Fibroblast of skin of abdomen (primary cell): ENCODE measurements at places on chromosomes 2 and 18.

DNA sequence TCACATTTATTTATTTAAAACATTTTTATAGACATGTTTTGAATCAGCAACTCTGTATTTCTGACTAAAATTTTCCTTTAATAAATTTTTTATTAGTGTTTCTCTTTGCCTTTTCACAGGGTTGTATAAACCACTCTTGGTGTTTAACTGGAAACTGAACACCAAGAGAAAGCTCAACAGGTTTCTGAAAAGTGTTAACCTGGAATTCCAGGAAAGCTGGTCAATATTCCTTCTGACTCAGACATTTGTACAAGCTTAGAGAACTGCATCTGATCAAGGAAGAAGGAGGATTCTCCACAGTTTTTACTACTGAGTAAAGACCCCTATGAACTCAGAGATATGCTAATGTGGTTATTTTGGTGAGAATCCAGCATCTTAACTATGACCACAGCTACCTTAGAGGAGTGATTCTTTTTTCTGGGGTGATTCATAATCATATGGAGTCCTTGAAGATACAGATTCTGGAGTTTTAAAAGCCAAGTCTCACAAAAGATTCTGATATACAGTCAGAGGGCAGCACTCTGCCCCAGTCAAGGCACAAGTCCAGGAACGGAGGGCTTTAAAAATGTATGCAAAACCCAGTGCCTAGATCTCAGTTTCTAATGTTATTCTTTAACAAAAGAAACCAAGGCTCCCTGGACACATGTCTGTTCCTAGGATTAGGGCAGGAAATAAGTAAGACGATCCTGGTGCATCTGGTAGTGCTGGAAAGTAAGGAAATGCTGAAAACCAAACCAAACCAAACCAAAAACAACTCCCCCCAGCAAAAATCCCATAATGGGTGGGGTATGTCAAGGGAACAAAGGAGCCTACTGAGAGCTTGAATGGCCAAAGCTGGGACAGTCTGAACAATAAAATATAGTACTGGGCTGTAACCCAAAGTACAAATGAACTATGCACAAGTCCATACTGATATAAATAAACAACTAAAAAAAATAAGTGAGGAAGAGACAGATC lies 85.1 kb upstream of the FZD5 start:
- DNase-seq = peak; percentile 85

- DNase-seq = no peak
These were observed 49.7 kb downstream of the CDH2 start for GRCh38 chr18:28127228-28127627.

DNA sequence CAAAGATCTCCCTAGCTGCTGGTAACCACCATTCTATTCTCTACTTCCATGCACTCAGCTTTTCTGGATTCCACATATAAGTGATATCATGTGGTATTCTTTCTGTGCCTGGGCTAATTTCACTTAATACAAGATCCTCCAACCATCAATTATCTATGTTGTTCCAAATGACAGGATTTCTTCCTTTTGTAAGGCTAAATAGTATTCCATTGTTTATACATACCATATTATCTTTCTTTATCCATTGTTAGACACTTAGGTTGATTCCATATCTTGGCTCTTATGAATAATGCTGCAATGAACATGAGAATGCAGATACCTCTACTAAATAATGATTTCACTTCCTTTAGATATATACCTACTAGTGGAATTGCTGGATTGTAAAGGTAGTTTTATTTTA lies 66.2 kb downstream of the ROCK2 start:
- no peak for DNase-seq

DNA sequence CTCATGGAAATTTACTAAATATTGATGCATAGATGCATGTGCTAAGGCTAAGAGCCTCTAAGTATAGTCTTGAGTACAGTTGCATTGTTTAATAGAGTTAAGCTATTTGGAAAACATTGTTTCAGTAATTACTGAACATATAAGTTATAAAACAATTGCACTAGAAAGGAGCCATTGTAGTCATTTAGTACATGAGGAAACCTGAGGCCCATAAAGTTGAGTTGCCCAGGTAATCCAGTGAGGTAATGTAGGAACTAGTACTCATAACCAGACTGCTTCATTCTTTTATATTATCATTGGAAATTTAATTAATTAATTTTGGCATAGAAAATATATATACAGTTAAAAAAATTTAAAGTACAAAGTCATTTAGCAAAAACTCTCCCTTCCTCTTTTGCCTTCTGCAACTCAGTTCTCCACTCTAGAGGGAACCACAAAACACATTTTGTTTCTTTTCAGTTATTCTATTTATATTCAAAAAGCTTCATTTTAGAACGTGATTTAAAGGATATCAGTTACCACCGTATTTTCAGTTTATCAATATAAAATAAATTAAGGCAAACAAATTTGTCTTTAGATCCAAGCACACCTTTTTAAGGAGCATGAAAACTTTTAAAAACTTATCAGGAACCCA lies 27.8 kb upstream of the TBR1 start:
- DNase-seq = no peak

DNA sequence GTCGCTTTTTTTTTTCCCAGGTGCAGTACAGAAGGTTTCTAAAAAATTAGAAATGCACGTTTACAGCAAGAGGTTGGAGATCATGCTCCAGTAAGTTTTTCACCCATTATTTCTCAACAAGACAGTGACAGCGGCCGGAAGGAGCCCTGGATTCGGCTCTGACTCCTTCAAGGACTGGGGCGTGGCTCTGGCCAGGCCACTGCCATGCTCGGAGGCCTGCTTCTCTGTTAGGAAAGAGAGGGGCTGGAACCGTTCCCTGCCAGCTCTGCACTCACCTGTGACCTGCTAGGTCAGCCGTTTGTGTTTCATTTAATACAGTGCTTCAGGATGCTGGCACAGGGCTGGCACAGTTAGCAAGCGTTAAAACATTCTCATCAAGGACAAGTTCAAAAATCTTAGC lies 6.7 kb upstream of the IAH1 start:
- DNase-seq = no peak

DNA sequence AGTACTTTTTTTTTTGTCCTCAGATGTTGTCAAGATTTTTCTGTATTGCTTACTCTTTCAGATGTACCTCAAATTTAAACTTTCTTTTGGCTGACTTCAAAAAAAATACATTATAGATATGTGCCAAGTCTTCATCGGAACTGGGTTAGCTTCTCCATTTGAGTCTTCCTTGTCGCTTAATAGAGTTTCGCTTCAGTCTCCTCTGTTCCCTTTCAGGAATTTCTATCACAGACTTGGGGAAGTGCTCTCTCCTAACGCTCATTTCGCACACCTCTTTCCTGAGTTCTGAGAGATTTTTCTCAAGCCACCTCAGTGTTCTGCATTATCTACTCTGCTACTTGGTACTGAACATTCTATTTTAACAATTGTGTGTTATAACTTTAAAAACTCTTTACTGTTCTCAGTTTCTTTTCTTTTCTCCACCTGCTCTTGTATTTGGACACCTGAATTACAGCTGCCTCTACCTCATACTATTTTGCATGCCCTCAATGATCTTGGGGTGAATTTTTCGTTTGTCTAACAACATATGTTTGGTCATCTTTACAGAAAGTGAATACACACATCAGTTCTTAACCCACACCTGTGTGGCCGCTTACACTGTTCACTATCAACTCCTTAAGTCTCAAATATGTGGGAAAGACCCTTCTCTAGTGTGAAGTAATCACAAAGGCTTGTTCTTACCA lies 16.5 kb downstream of the PTPN2 start:
- no peak for DNase-seq

DNA sequence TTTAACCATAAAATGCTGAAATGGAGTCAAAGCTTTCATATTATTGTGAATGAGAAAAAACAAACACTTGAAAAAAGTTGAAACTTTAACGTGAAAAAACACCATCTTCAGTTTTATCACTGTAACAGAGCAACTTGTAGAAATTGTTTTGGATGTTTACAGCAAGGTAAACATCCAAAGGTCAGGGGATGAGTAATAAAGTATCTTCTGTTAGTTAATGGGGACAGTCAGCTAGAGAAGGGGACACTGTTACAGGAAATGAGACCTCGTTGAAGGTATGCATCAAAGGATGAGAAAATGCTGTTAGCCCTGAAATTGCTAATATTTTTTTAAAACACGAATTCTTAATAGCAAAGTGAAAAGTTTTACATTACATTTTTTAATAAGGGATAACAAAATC lies 2.9 kb downstream of the RHBDD1 start:
- no peak for DNase-seq

DNA sequence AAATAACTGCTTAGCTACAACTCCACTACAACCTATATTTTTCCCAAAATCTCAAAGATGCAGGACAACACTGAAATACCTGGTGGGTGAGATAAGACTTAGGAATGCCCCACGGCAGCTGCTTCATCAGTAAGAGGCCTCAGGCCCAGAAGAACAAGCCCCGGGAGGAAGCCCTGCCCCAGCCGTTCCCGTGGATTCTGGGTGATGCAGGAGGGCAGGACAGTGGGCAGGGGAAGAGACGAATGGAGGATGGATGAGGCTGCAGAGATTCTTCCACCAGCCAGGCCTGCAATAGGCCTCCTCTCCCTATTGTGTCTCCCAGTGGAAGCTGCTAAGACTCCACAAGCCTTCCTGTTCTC lies 197.9 kb upstream of the HDAC4 start:
- no peak for DNase-seq

GRCh38 chr2:224813578-224813977 lies 97.4 kb upstream of the CCDC195 start:
- DNase-seq = no peak

DNA sequence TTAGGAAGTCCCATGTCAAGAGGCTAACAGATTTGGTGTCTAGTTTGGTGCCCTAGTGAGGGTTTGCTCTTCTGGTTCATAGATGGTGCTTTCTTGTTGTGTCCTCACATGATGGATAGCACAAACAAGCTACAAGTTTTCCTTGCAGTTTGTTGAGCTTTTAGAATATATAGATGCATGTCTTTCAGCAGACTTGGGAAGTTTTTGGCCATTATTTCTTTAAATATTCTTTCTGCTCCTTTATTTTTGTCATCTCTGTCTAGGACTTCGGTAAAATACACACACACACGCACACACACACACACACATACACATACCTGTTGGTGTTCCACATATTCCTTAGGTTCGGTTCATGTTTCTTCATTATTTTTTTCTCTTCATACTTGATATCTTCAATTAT lies 81.5 kb upstream of the TEX51 start:
- DNase-seq = no peak

DNA sequence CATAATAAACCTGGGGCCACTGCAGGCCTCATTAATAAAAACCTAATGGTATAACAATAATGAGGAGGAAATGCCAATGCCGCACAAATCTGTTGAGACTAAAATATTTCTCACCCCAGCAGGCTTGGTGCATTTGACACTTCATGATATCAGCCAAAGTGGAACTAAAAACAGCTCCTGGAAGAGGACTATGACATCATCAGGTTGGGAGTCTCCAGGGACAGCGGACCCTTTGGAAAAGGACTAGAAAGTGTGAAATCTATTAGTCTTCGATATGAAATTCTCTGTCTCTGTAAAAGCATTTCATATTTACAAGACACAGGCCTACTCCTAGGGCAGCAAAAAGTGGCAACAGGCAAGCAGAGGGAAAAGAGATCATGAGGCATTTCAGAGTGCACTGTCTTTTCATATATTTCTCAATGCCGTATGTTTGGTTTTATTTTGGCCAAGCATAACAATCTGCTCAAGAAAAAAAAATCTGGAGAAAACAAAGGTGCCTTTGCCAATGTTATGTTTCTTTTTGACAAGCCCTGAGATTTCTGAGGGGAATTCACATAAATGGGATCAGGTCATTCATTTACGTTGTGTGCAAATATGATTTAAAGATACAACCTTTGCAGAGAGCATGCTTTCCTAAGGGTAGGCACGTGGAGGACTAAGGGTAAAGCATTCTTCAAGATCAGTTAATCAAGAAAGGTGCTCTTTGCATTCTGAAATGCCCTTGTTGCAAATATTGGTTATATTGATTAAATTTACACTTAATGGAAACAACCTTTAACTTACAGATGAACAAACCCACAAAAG lies 580.9 kb upstream of the TMEFF2 start:
- no peak for DNase-seq

GRCh38 chr2:19319064-19319463 lies 39.4 kb downstream of the OSR1 start:
- DNase-seq = no peak

DNA sequence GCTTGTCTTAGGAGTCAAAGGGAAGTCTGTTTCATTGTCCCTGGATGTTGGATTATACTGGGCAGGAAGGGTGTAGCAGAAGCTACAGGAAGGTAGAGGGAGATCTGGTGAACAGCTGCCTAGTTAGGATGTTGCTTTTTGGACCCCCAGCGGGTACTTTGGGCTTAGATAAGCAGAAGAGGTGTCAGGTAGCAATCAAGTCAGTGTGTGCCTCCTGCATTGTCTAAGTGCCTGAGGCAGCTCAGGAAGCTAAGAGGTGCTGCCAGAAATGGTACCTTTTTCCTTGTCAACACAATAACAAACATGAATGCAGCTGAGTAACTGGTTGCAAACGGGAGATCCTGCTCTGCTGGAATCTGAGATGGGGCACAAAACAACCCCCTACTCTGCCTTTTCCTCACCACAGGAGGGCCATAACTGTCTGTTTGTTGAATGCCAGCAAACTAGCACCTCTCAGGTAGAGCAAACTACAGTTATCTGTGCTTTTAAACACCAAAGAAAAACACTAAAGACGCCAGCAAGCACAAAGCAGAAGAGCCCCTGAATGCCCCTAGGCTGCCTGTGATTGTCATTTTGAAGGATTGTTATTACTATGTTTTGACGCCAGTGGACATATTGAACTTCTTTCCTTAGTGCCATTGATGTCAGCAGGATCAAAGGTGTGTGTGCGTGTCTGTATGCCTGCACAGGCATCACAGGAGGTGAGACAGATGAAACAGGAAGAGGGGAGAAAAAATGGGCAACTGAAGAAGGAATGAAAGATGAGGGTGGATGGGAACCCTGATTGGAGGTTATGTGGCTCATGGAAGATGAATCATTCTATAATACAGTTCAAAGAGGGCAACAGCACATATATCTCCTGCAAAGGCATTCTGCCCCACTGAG lies 151.4 kb downstream of the ETAA1 start:
- no peak for DNase-seq

DNA sequence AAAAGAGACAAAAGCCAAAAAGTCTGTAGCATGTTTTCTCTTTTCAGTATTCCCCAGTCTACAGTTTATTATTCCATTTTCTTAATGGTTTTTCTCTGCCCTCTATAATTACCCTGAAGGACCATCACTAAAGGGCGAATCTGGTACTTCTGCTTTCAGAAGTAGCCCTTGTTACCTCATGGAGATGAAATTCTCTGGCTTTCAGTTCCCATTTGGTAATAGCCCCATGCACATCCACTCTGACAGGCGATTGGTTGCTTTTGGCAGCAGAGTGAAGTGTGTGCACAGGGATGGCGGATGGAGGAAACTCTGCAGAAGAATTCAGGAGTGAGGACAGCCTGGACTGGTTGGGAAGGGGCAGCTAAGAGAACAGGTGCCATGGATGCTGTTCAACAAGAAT lies 66.3 kb upstream of the NABP1 start:
- no peak for DNase-seq

GRCh38 chr2:225534697-225535096 lies 135.2 kb downstream of the NYAP2 start:
- no peak for DNase-seq

GRCh38 chr2:170922634-170923494 lies 6.2 kb upstream of the GORASP2 start:
- no peak for DNase-seq

- no peak for DNase-seq
These were observed 34.5 kb downstream of the FARP2 start for GRCh38 chr2:241390301-241391206.

- peak; percentile 22 for DNase-seq
These were observed 68.6 kb upstream of the SPOPL start for GRCh38 chr2:138432971-138433370.

- DNase-seq = no peak
These were observed 661.9 kb upstream of the ID2 start for GRCh38 chr2:8019934-8020333.

GRCh38 chr18:63773551-63773950 lies 1.7 kb upstream of the SERPINB7 start:
- DNase-seq = peak; percentile 20
